ENCODE measurements at places on chromosomes 3 and 15.

- DNase-seq = no peak
These were observed 382.4 kb downstream of the IL5RA start for GRCh38 chr3:2727610-2728318.

DNA sequence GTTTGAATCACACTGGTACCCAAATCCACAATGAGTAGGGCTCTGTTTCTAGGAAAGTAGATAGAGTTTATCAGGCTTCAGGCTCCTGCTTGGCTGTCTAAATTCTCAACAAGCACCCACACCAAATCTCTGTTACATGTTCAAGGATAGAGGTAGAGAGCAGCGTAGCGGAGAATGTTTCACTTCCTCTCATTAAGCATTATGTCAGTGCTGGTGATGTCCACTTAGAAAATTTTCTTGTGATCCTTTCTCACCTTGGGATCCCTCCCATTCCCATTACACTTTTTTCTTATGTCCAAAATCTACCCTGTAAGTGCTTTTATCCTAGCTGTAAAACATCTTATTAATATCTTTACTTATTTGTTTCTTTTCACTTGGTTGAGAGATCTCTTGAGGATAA is 34.7 kb upstream of the GCSAM start:
- DNase-seq = no peak

- peak; percentile 51 for DNase-seq
These were observed 31.5 kb upstream of the MLF1 start for GRCh38 chr3:158539414-158540014.

- no peak for DNase-seq
These were observed 250.4 kb downstream of the NTRK3 start for GRCh38 chr15:88006146-88006545.

- DNase-seq = no peak
These were observed 2.6 kb upstream of the PLOD2 start for GRCh38 chr3:146163584-146163983.

DNA sequence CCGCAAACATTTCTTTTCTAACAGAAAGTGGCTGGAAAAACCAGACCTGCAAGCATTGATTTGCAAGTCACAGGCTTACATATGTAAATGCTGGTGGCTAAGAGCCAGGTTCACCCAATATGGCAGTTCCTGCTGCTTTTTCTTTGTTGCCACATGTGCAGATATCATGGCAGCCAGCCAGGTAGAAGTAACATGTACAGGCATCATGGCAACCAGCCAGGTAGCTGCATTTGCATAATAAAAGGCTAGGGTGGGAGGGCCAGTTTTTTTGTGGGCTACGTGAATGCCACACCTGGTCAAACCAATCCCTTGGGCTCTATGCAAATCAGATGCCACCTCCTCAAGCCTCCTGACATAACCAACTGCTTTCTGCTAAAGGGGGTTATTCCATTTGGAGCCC is 2.8 kb upstream of the SMCO1 start:
- no peak for DNase-seq

GRCh38 chr3:69292185-69292584 is 93.7 kb downstream of the FRMD4B start:
- no peak for DNase-seq

- no peak for DNase-seq
These were observed 123.9 kb downstream of the RSRC1 start for GRCh38 chr3:158233791-158234190.

DNA sequence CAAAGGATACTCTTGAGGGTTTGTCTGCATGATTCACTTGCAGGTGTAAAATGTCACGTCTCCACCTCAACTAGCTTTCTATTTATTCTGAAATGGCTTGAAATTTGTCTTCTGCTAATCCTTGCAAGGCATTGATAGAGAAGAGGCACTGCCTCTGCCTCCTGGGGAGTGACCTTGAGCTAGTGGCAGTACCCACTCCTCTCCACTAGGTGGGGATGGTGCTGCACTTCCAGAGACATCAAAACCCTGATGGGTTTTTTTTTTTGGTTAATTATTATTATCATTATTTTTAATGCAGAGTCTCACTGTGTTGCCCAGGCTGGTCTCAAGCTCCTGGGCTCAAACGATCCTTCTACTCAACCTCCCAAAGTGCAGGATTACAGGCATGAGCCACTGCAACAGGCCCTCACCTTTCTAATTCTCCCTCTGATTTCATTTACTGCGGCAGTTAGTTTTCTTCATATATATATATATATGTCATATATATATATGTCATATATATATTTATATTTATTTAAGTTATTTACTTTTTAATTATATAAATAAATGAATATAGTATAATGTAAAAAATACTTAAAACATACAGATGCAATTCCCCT is 117.6 kb upstream of the EIF1B start:
- DNase-seq = peak; percentile 47

- DNase-seq = no peak
These were observed 126.0 kb upstream of the CCNL1 start for GRCh38 chr3:157285966-157286365.

DNA sequence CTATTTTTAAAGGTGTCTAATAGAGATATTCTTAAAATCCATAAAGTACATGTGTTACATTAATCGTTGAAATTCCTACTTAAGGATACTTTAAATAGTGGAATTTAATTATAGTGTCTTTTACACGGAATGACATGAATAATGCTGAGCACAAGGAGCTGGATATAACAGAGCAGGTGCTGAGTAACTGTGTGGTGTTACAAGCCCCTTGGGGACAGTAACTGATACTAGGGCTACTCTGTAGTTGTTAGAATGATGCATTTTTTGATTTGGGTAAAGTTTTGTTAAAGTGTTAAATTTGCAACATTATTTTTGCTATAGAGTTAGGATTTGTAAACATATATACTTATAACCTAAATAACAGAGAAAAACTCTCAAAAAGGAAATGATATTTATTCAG is 1496.1 kb downstream of the OTOL1 start:
- no peak for DNase-seq

GRCh38 chr15:98177966-98178592 is 217.6 kb downstream of the ARRDC4 start:
- peak; percentile 11 for DNase-seq

- no peak for DNase-seq
These were observed 125.8 kb downstream of the TNIK start for GRCh38 chr3:171334465-171334811.
